Pancreas (tissue), 10 donors: ENCODE measurements at places on chromosomes 2 and 18.

- no peaks in the 10 kb centered on the region for H3K36me3 ChIP-seq
- peak overlapping the region; percentile 91 for H3K4me3 ChIP-seq
- peak overlapping the region; percentile 85 for H3K27ac ChIP-seq
- DNase-seq = no peak
- H3K27me3 ChIP-seq = no peaks in the 10 kb centered on the region
These were observed 1.4 kb upstream of the YES1 start for GRCh38 chr18:813172-814071.

GRCh38 chr18:623761-624620, 27.2 kb downstream of the CLUL1 start:
- peak; percentile 73 for DNase-seq
- H3K4me3 ChIP-seq = no peak overlapping the region
- H3K27ac ChIP-seq = no peak overlapping the region

DNA sequence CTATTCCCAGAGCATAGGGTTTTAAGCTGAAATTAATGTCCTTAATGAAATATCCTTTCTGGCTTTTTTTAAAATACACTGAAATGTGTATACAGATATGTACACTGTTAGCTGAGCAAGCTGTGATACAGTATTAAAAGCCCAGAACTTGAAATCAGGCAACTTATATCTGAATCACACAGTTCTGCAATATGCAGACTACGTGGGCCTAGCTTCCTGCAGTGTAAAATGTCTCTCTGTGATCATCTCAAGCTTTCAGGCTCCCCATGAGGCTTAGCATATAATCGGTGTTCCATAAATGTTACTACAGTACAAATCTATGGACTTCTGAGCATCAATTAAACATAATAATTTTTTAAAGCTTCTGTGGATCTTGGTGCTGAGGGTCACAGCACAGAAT, 8.2 kb downstream of the FBXO15 start:
- no peak overlapping the region for H3K27ac ChIP-seq
- no peak for DNase-seq
- no peaks in the 10 kb centered on the region for H3K4me1 ChIP-seq

GRCh38 chr2:232699110-232699509, 2.0 kb downstream of the GIGYF2 start:
- no peaks in the 10 kb centered on the region for H3K27me3 ChIP-seq
- H3K4me1 ChIP-seq = peaks cover 33% of the 10 kb centered on the region
- H3K4me3 ChIP-seq = peak overlapping the region; percentile 97
- peaks cover 5% of the 10 kb centered on the region for H3K36me3 ChIP-seq

DNA sequence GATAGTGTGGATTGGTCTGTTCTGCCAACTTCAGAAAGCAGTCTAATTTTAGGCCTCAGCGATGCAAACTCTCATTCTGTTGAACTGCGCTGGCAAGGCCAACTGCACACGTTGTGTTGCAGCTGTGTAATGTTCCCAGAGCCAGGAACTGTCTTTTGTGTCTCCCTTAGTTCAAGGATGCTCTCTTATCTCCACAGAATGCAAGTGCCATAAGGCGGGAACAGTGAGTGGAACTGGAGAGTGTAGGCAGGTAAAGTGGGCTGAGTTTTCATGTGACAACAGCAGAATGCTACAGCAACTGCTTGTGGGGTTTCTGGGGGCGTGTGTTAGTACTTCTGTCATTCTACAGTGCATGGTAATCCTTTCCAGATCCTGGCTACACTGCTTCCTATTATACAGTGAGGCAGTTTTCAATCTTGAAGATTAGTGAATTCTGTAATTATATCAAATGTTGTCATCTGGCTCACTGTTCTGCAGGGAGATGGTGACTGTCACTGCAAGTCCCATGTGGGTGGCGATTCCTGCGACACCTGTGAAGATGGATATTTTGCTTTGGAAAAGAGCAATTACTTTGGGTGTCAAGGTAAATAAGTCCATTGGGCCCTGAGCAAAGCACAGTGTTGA, 125.8 kb downstream of the LAMA3 start:
- H3K36me3 ChIP-seq = no peaks in the 10 kb centered on the region
- no peaks in the 10 kb centered on the region for H3K4me1 ChIP-seq
- no peak overlapping the region for H3K27ac ChIP-seq
- no peak for DNase-seq
- H3K4me3 ChIP-seq = no peak overlapping the region

DNA sequence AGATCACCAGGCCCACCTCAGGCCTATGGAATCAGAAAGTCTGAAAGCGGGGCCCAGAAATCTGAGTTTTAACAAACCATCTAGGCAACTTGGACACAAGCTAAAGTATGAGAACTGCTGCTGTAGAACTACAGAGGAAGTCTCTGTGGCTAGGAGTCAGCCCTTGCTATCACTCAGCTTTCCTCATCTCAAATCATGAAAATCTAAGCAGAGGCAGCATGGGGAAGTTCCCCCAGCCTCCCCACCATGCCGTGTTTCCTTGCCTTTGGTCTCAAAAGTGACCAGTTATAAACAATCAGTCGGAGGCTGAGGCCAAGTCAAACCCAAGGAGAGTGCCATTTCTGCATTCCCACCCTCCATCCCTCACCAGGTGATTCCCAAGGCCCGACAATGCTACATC, 404.7 kb downstream of the BCL11A start:
- H3K27me3 ChIP-seq = no peaks in the 10 kb centered on the region
- H3K36me3 ChIP-seq = no peaks in the 10 kb centered on the region
- no peaks in the 10 kb centered on the region for H3K4me1 ChIP-seq
- no peak for DNase-seq

DNA sequence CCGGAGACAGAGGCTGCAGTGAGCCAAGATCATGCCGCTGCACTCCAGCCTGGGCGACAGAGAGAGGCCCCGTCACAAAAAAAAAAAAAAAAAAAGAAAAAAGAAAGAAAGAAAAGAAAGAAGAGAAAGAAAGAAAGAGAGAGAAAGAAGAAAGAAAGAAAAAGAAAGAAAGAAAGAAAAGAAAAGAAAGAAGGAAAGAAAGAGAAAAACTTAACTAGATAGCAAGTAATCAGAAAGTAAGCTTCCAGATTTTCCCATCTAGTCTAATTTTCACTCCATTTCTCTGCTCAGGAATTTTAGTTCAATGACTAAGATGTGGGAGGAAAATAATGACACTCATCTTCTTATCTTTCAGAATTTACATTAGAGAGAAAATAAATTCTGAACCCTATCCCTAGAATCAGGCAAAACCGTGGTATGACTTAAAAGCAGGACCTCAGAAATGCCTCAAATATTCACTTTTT, 2.4 kb downstream of the GFPT1 start:
- H3K27ac ChIP-seq = no peak overlapping the region
- no peak overlapping the region for H3K4me3 ChIP-seq
- H3K36me3 ChIP-seq = no peaks in the 10 kb centered on the region

DNA sequence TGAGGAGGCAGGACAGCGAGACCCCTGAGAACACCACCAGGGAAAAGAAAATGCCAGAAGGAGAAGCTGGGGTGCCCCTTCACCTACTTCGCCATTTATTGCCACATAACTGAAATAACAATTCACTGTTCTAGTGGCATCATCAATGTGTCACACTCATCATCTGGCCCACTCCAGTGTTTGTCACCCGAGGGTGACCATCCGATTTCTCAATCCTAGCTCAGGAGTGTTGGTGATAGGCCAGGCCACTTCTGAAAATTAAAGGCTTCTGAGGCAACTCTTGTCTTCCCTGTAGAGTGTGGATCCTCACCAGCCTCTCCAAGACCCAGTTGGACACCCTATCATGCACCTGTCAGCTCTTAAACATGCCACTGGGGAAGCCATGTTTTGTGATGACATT, 62.9 kb upstream of the BZW1 start:
- H3K4me1 ChIP-seq = peaks cover 3% of the 10 kb centered on the region
- H3K27me3 ChIP-seq = no peaks in the 10 kb centered on the region
- H3K36me3 ChIP-seq = no peaks in the 10 kb centered on the region
- H3K4me3 ChIP-seq = no peak overlapping the region

GRCh38 chr2:138454761-138455160, 46.8 kb upstream of the SPOPL start:
- no peak for DNase-seq
- H3K27me3 ChIP-seq = no peaks in the 10 kb centered on the region
- no peak overlapping the region for H3K4me3 ChIP-seq
- no peaks in the 10 kb centered on the region for H3K4me1 ChIP-seq
- H3K27ac ChIP-seq = no peak overlapping the region
- no peaks in the 10 kb centered on the region for H3K36me3 ChIP-seq

- H3K4me3 ChIP-seq = no peak overlapping the region
- H3K4me1 ChIP-seq = no peaks in the 10 kb centered on the region
- DNase-seq = no peak
- H3K36me3 ChIP-seq = no peaks in the 10 kb centered on the region
These were observed 3.3 kb upstream of the SRSF7 start for GRCh38 chr2:38754506-38754905.

DNA sequence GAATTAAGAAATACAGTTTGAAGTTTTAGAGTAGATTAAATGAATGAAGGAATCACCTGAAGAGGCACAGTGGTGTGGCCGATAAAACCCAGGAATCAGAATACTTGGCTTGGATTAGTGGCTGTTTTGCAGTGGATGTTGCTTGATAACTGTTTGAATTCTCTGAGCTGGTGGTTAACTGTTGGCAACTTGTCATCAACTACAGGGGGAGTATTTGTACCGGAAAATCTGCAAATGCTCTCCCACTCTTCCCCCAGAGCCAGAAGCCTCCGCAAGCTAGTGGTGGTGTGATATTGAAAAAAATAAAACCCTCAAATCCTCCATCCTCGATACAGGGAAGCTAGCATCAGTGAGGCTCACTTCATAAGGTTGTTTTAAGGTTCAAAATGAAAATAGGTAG, 326.7 kb downstream of the DPP10 start:
- H3K36me3 ChIP-seq = no peaks in the 10 kb centered on the region
- no peak overlapping the region for H3K4me3 ChIP-seq
- no peaks in the 10 kb centered on the region for H3K27me3 ChIP-seq
- H3K27ac ChIP-seq = no peak overlapping the region

DNA sequence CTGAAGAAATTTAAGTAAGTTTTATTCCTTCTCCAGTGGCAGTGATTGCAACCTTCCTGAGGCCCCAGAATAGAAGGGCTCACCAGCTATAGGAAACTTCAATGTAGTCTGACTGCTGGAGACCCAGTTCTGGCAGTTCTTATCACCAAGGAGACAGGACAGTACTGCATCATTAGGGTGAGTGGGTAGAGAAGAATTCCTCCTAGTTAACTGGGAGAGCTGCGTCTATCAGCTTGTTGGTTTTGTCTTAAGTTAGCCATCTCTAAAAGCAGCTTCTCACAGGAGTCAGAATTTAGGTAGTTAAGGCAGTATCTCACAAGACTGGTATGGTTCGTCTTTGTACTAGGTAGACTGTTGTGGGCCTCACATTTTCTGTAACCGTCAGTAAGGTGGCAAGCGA, 3.3 kb upstream of the MSTN start:
- no peaks in the 10 kb centered on the region for H3K36me3 ChIP-seq
- no peak overlapping the region for H3K4me3 ChIP-seq
- no peak overlapping the region for H3K27ac ChIP-seq
- no peaks in the 10 kb centered on the region for H3K27me3 ChIP-seq

GRCh38 chr2:158575051-158575635, 118.4 kb downstream of the PKP4 start:
- no peak for DNase-seq
- H3K4me1 ChIP-seq = peaks cover 4% of the 10 kb centered on the region
- H3K27ac ChIP-seq = no peak overlapping the region
- H3K27me3 ChIP-seq = no peaks in the 10 kb centered on the region
- H3K4me3 ChIP-seq = no peak overlapping the region

DNA sequence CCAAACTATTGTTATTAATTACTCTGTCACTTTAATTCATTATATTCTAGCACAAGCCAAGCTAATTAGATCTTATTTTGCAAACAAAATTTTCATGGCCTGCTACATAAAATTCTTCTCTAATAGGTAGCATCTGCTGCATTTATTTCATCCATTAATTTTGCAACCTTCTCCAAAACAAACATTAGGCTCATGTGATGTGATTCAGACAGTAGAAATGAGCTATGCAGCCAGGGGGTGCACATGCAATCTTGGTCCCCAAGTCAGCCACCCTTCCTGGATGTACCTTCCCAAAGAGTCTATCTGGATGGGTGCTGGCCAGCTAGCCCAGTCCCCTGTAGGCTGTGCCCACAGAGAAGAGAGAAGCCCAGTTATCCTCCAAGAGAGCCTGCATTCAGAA, 242.1 kb upstream of the OSR1 start:
- H3K27me3 ChIP-seq = no peaks in the 10 kb centered on the region
- no peak overlapping the region for H3K27ac ChIP-seq
- no peaks in the 10 kb centered on the region for H3K36me3 ChIP-seq
- H3K4me3 ChIP-seq = no peak overlapping the region
- no peak for DNase-seq
- H3K4me1 ChIP-seq = no peaks in the 10 kb centered on the region

GRCh38 chr2:38602136-38602731, 494 bp downstream of the HNRNPLL start:
- peak overlapping the region; percentile 84 for H3K4me3 ChIP-seq
- H3K27ac ChIP-seq = peak overlapping the region; percentile 78
- peak; percentile 75 for DNase-seq
- H3K36me3 ChIP-seq = no peaks in the 10 kb centered on the region
- no peaks in the 10 kb centered on the region for H3K27me3 ChIP-seq

DNA sequence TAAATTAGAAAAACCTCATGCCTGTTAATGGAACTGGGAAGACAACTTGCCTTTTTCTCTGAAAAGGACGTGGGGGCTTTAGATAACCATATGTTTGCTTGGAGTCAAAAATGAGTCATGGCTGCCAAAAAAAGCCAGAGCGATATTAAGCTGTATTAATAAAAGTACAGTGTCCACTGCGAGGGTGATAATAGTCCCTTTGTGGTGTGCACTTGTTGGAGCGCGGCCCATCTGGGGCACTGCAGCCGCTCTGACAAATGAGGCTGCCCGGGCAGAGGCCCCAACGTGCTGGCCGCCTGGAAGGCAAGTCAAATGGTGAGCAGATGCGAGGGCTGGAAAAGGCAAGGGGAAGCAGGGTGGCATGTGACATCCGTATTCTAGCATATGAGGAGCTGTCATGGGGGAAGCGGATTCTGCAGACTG, 103.3 kb upstream of the NCK2 start:
- no peak for DNase-seq
- H3K36me3 ChIP-seq = no peaks in the 10 kb centered on the region
- H3K27ac ChIP-seq = no peak overlapping the region
- H3K4me3 ChIP-seq = no peak overlapping the region
- H3K4me1 ChIP-seq = peaks cover 5% of the 10 kb centered on the region
- H3K27me3 ChIP-seq = no peaks in the 10 kb centered on the region

DNA sequence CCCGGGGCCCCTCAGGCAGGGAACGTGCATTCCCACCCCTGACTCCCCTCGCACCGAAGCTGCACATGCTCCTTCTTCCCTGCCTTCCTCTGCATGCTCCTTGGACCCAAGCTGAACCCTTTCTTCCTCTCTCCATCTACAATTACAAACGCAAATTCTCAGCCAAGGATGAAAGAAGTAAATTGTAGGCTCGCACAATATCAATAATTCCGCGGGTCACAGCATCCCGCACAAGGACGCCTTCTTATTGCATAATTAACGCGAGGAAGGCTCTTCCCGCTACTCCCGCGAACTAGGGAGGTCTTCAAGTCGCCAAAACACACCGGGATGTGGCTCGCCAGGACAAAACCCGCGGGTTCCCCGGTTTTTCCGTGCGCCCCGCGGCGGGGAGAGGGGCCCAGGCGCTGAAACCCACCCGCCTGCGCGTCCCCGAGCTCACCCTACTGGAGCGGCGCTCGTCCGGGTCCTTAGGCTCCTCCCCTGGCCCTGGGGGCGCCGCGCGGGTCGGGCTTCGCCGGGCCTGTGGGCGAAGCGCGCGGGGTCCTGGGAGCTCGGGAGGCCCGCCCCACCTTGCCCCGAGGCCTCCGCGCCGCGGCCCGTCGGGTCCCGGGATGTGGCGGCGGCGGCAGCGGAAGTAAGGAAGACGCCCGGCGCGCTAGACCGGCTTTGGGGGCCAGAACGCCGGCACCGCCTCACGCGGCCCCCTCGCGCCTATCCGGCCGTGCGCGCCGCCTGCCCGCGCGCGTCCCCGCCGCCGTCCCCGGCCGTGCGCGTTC, at the start of gene CHST10:
Gene CHST10, minus strand, starts transcription at position 734 of the 776 bp plus-strand sequence. CDS start 10,993 bp downstream, outside the sequence.
- peak; percentile 50 for DNase-seq
- no peaks in the 10 kb centered on the region for H3K27me3 ChIP-seq
- no peaks in the 10 kb centered on the region for H3K36me3 ChIP-seq
- H3K4me1 ChIP-seq = peaks cover 4% of the 10 kb centered on the region
- H3K4me3 ChIP-seq = peak within 1 kb of the TSS; percentile 93
